ENCODE measurements at places on chromosomes 16 and 17. TPM values are rescaled to one million over a fixed set of nuclear protein-coding genes. Genes with fewer than 3 reads are reported as not detected.

- no peak for DNase-seq
Observed at GRCh38 chr17:74117999-74118421, 85.5 kb upstream of the RPL38 start.

DNA sequence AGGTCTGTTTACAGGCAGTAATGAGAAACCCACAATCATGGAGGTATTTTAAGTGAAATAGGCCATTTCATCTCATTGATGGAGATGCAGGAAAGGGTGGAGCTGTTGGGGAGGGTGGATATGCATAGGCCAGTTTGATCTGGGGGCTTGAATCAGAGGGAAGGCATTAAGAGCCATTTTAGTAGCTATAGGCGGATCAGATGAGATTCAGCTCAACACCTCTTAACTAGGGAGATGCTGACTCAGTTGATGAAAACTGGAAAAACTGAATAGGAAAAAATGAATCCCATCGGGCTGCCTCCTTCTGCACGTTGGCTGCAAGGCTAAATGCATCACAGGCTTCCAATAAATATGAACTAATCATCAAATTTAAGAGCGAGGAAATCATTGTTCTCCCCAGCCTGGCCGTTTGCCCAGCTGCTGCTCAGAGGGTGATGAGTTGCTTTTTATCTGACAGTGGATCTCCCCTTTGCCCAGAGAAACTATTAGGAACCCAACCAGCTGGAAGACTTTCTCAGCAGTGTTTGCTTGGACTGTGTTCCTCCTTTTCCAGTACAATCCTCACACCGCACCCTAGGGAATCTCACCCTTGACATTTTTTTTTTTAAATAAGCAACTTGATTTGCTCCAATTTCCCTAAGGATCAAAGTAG lies 149.6 kb downstream of the SOX9 start:
- DNase-seq: no peak

The FCSK gene
- polyA plus RNA-seq: 17.8 TPM

DNA sequence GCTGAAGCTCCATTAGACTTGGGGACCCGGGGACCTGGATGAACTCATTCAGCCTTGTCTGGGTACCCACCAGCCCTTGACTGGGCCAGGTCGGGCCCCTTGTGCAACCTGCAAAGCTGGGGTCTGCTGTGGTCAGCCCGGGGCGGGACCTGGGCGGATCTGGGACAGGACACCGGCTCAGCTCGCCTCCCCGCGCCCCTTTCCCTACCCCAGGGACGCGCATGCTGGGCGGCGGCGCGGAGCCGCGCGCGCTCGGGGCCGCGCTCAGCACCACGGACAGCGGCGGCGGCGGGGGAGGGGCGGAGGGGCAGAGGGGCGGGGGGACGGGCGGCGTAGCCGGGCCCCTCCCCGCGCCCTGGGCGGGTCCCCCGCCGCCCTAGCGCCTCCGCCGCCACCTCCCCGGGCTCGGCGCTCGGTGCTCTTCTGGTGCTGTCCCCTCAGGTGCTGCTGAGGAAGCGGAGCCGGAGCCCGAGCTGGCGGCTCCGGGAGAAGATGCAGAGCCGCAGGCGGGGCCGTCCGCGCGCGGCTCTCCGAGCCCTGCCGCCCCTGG lies 7.4 kb downstream of the ACD start:
- no peak for DNase-seq

- DNase-seq: peak; percentile 68
Observed at GRCh38 chr16:19167710-19168370, at the start of gene SYT17. Gene SYT17, plus strand, starts transcription at chr16:19168240. Its CDS starts 407 bp downstream, at chr16:19168647.

The SNAI3 gene
- 0.58 TPM for polyA plus RNA-seq

The TP53TG3F gene
- not detected for polyA plus RNA-seq

The CNTD1 gene
- 3.4 TPM for polyA plus RNA-seq

DNA sequence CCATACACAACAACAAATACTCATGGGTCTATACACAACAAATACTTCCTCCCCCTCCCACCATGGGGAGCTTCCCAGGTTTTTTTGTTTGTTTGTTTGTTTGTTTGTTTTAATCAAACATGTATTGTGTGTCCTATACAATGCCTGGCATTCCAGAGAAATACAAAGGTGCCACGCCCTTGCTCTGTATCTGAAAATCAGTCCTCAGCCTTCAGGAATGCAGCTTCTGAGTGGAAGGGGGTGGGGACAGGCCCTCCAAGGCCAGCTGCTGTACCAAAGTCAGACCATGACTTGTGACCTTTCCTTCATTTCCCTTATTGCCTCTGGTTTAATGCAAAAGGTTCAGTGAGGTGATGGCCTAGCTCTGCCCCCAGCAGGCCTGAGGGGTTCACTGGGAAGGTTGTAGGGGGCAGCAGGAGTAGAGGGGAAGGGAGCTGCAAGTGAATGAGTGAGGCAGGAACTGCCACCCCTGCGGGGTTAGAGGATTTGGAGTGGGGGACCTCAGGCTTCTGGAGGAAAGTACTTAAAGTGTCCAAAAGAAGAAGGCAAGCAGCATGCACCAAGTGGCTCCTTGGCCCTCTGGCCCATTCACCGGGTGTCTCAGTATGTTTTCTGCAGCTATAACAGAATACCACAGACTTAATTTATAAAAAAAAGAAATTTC lies 105.2 kb downstream of the CLEC16A start:
- DNase-seq: no peak

DNA sequence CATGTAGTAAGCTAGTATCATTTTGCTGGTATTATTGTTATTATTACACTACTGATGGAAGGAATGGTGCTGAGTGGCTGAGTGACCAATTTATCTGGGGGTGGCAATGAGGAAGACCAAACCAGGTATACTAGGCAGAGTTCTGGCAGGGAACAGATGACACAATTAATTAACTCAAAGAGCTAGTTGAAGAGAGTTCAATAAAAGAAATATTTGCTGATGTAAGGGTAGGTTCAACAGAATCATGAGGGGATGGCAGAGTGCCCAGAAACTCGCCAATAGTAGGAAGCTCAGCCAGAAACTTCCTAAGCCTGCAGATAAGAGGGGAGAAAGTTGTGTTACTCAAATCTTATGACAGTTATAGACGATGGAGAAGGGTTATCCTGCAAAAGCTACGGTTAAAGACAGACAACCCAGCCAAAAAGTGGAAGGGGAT lies 352.5 kb downstream of the KCNJ2 start:
- no peak for DNase-seq

The SLC6A2 gene
- polyA plus RNA-seq: 0.08 TPM

The C16orf92 gene
- not detected for polyA plus RNA-seq

The EVI2B gene
- polyA plus RNA-seq: 2.0 TPM

- no peak for DNase-seq
Observed at GRCh38 chr16:8251298-8251697, 339.0 kb downstream of the TMEM114 start.

DNA sequence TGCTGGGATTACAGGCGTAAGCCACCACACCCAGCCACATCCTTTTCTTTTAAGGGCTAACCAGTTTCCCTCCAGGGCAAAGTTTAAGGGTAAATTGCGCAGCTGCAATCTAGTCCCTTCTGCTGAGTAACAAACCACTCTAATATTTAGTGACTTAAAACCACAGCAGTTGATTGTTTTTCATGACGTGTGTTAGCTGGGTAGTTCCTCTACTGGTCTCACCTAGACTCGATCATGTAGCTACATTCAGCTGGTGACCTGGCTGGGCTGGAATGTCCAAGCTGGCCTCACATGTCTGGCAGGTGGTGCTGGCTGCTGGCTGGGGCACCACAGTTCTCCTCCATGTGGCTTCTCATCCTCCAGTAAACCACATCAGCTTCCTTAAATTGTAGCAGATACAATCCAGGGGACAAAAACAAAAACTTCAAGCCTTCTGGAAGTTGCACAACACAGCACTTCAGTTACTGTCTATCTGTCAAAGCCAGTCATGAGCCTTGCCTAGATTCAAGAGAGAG lies 75.5 kb downstream of the GPRC5B start:
- DNase-seq: no peak

GRCh38 chr17:50447870-50448595 lies 20.6 kb downstream of the CHAD start:
- no peak for DNase-seq

GRCh38 chr16:62585041-62585545 lies 548.9 kb upstream of the CDH8 start:
- no peak for DNase-seq

DNA sequence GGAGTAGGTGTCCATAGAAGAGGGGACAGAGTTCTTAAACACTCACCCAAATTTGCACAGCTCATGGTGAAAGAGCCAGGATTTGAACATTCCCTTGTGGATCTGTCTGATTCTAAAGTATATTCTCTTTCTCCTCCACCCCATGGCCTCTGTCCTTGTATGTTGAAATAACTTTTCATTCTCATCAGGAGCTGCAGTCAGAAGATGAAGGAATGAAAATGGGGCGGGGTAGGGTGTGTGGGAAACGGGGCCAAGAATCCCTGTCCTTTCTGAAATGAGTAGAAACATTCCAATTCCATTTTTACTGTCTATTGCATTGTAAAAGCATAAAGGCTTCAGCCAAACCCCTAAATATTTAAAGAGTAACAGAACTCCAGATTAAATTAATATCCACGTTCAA lies 42.8 kb downstream of the NOG start:
- DNase-seq: no peak

GRCh38 chr17:78485290-78486168 lies 91.7 kb downstream of the DNAH17 start:
- no peak for DNase-seq

DNA sequence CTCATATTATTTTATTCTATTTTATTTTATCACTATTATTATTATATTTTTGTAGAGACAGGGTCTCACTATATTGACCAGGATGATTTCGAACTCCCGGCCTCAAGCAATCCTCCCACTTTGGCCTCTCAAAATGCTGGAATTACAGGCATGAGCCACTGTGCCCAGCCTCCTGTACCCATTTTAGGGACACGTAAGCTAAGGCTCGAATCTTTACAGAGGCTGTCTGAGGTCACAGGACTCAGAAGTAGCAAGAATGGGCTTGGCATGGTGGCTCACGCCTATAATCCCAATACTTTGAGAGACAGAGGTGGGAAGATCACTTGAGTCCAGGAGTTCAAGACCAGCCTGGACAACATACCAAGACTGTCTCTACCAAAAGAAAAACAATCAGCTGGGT lies 12.7 kb upstream of the ABAT start:
- no peak for DNase-seq

DNA sequence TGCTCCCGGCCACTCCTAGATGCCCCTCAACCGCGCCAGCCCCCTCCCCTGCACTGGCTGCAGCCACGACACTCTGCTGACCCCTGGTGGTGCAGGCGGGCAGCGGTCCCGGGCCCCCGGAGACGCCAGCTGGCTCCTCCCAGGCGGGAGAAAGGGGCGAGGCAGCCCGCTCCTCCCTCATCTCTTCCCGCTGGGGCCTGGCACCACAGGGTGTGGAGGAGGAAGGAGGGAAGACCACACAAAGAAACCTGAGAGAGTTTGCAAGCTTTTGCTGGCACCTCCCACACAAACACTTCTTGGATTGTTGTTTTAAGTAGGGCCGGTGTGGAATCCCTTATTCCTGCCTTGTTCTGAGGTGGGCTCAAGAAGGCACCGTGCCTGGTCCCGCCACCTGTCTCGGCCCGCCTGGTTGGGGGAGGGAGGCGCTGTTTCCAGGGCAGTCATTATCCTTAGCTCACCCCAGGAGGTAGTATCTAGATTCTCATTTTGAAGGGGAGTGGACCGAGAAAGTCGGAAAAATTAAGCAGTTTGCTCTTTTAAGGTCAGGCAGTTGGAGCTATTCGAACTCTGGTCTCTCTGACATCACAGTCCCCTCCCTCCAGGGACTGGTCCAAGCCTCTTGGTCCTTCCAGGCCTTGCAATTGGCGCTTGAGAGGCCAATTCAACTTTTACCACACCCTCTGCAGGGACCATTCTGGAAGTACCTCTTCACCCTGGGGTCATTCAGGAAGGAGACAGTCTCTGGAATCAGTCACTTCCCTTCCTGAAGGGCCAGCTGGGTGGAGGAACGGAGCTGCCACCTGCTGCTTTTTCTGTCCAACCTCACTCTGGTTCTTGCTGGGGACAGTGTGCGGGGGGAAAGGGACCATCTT lies 959 bp upstream of the ANKRD13B start:
- peak; percentile 93 for DNase-seq

DNA sequence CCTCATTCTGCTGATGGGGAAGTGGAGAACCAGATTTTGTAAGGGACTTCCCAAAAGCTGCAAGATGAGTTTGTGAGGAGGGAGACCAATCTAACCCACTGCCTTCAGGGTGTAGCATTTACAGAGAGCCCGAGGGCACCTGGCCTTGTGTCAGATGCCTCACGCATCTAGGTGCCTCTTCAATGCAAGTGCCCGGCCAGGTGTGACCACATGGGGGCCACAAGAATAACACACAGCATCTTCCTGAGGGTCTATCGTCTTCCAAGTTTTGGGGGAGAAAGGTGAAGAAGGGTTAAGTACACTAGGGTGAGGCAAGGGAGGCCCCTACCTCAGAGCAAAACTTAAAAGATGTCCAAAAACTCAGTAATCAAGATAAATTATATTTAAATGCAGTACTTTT lies 401.7 kb upstream of the CDH5 start:
- DNase-seq: no peak

DNA sequence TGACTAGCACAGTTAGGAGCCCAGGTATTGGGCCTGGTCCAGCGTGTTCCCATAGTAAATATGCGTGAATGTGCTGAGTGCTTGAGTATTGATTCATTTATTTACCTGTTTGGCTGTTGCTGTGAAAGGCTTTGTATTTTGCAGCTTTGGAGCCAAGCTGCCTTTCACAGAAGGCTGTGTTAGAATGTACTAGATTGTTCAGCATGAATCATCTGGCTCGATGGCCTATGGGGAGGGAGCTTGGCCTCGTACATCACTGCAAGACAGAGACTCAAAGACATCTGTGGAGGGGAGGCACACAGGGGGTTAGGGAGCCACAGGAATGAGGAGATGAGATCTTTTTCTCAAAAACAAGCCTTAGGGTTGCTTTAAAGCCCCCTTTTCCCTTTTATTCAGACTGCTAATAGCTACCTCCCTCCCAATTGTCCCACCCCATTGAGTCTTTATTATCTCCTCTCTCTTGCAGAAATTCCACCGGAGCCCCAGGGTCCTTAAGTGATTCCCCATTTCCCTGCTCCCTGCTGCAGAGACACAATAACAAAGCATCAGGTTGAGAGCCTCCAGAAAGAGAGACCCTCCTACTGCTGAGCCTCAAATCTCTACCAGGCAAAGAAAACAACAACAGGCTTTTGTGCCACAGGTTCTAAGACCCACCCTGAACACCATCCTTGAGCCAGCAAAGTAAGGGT lies 307.2 kb downstream of the ABCC12 start:
- no peak for DNase-seq

All from left kidney (tissue), 8 donors.